COR-L47 (cell line): ENCODE measurements at places on chromosomes 5 and 9.

- DNase-seq = no peak
These were observed 608.7 kb downstream of the KCTD16 start for GRCh38 chr5:144779368-144779767.

DNA sequence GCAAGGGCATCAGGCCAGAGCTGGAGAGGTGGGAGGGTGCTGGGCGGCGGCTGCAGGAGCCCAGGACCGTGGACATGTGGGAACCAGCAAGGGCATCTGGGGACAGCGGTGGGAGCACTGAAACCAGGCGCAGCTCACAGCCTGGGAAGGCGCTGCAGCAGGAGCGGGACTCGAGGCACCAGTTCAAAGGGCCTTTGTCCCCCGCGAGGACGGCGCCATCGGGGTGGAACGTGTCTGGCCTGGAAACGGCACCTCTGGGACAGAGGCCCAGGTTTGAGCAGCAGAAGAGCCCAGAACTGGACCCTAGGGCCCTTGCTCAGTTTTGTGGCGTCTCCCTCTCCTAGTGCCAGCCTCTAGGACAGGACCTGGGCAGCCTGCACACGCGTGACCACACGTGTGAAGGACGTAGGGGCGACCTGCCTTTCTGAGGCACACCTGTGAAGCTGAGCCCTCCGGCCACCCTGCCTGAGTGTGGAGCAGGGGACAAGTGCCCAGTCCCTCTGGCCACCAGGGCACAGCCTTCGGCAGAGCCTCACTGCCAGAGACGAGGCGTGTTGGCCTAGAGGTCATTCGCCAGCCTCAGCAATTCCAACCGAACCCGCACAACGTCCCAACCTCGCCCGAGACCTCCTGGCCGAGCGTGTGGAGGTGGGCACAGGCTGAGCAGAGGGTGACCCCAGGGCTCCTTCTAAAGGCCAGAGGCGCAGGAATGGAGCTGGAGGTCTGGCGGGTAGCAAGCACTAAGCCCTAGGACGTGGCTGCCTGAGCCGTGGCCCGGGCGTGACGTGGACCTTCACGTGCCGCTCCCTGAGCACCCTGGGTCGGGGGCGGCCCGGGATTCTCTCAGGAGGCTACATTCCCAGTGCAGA, 2.2 kb upstream of the TMEM210 start:
- no peak for DNase-seq

GRCh38 chr5:66519626-66520025, 76.6 kb upstream of the MAST4 start:
- DNase-seq = no peak

GRCh38 chr9:14323985-14324650, 10.2 kb upstream of the NFIB start:
- no peak for DNase-seq

DNA sequence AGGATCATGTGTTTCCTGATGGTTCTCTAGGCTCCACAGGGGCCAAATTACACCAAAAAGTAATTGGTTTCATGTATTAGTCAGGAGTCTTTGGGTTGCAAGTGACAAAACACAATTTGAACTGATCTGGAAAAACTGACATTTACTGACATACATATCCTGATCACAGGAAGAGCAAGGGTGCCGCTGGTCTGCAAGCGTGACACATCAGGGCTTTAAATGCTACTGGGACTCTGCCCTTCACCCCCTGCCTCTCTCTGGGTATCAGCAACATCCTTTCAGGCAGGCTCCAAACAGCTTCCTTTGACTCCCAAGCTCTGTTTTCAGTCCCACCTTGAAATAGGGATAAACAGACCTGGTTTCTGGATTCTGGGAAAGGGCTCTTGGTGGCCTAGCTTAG, 197.5 kb downstream of the PALM2AKAP2 start:
- no peak for DNase-seq

GRCh38 chr9:114430457-114430856, 42.7 kb upstream of the AKNA start:
- no peak for DNase-seq

GRCh38 chr5:73119451-73120157, 771 bp upstream of the TMEM171 start:
- no peak for DNase-seq

DNA sequence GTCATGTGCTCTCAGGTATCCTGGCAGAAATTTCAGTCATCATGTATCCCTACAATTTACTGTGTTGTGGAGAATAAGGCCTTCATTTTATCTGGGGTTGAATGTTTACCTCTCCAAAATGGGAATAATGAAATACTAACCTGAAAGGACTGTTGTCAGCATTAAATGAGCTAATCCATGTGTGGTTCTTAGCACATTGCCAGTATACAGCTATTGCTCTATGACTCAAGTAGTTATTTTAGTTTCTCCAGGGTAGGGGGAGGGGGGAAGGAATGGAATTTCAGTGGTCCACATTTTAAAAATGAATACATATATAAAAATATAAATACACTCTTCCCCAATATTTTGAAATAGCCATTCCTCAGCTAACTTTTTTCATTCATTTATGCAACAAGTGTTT, 3.5 kb downstream of the PAM start:
- DNase-seq = no peak

DNA sequence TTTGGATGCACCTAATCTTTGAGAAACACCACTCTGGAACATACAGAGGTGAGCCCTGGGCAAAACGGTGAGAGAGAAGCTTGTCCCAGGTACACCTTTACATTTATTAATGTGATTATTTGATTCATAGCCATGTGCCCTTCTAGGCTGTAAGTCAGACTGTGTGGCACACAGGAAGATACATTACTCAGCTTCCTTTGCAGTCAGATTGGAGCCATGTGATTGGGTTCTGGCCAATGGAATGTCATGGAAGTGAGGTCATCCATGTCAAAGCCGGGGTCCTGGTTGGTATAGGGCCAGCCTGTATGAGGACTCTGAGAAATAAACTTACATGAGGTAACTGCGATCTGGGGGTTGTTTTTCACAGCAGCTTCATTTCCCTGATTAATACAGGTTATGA, 106.8 kb upstream of the CD180 start:
- DNase-seq = no peak

DNA sequence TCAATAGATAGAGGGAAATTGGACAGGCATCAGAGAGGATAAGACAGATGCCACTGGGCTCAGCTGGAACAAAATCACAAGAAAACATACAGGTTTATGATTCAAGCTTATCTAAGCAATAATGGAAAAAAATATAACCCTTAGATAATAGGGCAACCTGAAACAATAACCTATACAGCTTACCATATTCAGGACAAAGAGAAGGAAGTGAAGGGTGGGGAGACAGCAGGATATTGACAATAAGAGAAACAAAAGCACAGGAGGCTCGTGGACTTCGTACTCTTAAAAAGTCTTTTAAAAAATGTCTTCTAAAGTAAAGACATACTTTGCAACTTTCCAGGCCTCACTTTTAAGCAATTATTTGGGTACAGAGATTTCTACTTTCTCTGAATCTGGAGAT, 225.3 kb downstream of the NTRK2 start:
- DNase-seq = no peak

GRCh38 chr5:108238936-108239887, 142.7 kb downstream of the FBXL17 start:
- DNase-seq = peak; percentile 4

- DNase-seq = no peak
These were observed 29.2 kb downstream of the MAT2B start for GRCh38 chr5:163534492-163535094.

- no peak for DNase-seq
These were observed 92.9 kb downstream of the GLDC start for GRCh38 chr9:6552498-6553121.

DNA sequence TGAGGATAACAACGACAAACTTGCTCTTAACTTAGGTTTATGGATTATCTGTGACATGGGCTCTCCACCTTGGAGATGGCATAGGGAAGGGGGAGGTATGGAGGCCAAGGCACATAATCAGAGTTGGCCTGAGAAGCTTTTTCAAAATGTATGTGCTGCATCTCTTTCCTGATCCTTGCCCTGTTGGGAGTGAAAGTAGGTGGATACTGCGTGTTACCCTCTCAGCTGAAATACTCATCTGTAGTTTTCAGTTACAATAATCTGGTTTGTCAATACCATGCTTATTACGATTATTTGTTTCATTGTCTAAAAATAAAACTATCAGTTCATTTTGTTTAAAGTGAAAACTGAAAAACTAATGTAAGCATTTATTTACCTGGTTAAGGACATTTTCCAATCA, 86.7 kb downstream of the SLC44A1 start:
- no peak for DNase-seq

GRCh38 chr9:127890053-127890452, 9.3 kb downstream of the ST6GALNAC6 start:
- no peak for DNase-seq

DNA sequence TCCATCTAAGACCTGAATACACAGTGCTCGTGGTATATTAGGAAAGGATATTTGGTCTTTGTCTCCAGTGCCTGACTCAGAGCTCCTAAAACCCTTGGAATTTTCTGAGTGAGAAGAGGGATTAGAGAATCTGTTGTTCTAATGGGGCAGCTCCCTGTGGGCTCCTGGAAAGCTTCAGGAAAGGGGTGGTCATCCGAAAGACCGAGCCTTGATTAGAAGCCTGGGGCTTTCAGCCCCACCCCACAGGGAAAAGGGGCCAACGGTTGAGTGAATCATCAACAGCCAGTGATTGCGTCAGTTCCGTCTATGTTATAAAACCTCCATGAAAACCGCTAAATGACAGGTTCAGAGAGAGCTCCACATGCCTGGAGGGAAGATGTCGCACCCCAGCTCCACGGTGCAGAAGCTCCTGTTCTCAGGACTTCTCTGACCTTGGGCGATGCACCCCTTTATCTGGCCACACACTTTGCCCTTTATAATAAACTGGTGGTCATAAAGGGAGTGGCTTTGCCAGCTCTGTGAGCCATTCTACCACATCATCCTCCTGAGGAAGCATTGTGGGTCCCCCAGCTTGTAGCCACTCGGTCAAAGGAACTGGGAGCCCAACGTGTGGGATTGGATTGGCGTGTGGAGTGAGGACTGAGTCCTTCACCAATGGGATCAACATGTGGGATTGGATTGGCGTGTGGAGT, 71.0 kb upstream of the ICE1 start:
- no peak for DNase-seq

DNA sequence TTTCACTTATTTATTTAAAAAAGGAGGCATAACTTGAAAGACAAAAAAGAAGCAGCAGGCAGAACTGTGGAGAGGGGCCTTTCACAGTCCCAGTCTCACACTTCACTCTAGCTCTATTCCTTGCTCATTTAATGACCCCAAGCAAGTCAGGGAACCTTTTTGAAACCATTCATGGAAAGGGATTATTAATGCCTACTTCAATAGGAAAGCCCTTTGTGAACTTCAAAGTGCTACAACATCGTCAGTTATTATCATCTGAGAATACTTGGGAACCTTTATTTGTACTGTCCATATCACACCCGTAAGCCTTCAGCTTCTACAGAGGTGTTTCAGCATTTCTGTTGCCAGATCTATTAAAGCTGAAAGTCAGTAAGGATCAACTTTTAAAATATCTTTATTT, 320.2 kb downstream of the TMEM161B start:
- DNase-seq = no peak

- no peak for DNase-seq
These were observed 14.8 kb upstream of the ZNF474 start for GRCh38 chr5:122114501-122114900.

GRCh38 chr9:4742246-4742645, 1.2 kb upstream of the AK3 start:
- no peak for DNase-seq

GRCh38 chr9:130327070-130327780, 61.7 kb downstream of the HMCN2 start:
- no peak for DNase-seq

- DNase-seq = no peak
These were observed 52.4 kb downstream of the GALNT10 start for GRCh38 chr5:154242964-154243376.

DNA sequence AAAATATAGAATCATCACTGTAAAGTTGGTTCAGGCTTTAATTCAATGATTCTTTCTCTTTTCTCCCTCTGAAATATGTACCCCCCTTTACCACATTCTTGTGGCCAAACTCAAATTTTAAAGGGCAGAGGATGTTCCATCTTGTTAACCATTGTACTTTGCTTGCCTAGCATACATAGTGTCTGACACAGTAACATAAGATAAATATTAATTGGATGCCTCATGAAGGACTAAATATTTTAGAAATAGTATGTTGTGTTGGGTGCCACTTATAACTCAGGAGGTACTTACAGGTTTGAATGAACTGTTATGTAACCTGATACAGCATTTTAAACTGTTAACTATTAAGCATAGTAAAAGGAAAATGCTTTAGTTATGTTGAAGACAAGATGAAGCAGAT, 71.5 kb downstream of the NIPBL start:
- no peak for DNase-seq

DNA sequence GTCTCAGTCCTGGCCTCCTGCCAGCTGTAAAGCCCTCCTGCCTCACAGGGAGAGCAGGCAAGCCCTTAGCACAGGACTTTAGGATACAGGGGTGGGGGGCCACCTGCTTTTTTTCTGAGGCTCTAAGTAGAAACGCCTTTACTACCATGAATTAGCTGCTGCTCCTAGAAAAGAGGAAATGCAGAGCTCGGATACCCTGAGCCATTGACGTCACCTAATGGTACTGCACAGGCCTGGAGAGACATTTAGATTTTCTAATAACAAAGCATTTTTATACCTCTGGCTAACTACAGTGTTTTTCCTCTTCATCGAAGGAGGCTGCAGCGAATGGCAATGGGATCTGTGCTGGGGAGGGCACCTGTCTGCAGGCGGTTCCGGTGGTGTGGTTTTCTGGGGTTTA, 137.0 kb downstream of the WDR41 start:
- DNase-seq = peak; percentile 18

DNA sequence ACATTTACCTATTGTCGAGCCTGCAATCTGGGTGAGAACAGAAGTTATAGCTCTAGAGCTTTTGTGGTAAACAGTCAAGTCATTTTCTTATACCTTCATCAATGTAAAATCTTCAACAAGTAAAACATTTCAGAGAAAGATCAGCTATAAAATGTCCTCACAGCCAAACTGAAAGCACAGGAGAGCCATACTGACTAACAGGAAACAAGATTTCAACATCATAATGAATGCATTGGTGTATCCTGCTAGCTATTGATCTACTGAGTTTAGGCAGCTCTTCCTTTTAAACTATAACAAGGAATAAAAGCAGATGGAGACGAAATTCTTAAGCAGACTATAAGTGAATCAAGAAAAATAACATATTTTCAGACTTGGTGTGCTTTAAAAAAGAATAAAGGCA, 1522.9 kb upstream of the WWC1 start:
- DNase-seq = no peak

DNA sequence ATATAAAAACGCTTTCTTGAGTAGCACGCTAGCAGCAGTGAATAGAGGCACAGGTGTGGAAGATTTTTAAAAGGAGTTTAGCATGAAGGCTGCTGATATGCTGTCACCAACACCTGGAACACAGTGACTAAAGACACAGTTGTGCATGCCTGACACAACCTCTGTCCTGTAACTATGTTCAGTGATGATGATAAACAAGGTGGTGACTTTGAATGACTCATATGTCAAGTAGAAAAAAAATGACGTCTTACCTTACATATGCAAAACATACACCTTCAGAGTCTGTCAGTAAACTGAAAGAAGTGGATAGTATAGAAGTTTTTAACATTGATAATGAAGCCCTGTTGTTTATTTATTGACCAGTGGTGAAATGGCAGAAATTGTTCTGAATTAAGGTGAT, 66.2 kb upstream of the ADCY2 start:
- DNase-seq = no peak
